ENCODE measurements at places on chromosomes 1 and 21.

DNA sequence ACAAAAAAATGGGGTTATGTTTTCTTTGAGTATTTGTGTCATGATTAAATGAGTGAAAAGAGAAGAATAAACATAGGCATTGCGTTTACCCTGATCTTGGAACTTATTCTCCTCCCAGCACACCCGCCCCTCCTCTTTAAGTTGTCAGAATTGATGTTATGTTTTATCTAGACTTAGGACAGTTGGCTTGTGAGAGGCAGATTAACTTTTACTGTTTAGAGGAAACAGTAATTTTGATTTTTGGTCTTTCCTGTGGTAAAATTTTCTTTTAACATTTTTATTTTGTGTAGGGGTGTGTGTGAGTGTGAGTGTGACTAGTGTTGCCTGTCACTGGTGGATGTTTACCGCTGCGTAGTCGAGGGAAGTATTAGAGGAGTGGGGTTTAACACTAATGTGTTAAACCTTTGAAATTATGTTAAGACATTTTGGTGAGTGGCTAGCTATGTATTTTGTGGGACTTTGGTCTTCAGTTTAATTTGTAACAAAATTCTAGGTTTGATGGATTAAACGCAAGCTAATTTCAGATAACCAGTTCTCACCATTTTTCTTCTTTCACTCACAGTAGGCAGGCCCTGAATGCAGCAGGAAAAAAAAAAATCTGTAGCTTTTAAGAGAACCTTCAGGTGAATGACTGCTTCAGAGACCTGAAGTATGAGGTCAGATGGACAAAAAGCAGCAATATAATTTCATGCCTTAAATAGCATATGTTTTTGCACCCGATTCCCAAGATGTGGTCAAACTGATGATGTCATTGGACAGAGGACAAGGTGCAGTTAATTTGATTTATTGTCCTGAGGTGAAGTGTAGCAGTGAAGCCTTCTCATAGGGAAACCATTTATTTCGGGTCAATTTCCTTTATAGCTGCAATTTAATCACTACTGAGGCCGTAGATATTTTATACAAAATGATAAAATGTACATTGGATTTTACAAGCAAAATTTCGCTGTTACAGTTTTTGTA, 2.7 kb downstream of the POU2F1 start:
- DNase-seq = no peak

GRCh38 chr1:155070721-155071569, 7.4 kb downstream of the EFNA4 start:
- DNase-seq = no peak

- no peak for DNase-seq
These were observed 25.6 kb downstream of the UBIAD1 start for GRCh38 chr1:11298390-11299224.

GRCh38 chr1:43979528-43980254, 681 bp downstream of the B4GALT2 start:
- DNase-seq = no peak

GRCh38 chr1:28282426-28283407, 23.4 kb downstream of the SESN2 start:
- no peak for DNase-seq

DNA sequence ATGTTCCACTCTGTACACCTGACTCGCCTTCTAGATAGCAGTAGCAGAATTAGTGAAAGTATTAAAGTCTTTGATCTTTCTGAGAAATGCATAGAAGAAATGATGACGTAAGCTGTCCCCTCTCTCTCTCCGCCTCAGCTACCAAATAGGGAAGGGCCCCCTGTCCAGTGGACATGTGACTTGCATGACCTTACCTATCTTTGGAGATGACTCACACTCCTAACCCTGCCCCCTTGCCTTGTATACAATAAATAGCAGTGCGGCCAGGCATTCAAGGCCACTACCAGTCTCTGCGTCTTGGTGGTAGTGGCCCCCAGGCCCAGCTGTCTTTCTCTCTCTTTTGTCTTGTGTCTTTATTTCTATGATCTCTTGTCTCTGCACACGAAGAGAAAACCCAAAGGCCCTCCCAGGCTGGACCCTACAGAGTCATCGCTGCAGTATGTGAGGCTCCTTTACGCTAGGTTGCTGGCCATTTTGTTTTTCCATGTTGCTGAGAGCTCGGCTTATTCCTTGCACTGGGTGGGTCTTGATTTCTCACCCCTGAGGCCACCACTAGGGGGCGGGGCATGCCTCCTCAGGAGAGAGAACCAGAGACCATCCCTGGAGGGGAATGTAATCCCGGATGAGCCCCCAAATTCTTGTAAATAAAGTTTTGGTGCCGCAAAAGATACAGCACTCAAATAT, 16.0 kb upstream of the ZBTB8B start:
- DNase-seq = no peak

- no peak for DNase-seq
These were observed 3.1 kb downstream of the PRUNE1 start for GRCh38 chr1:151011154-151011850.

GRCh38 chr21:26840201-26840600, 5.0 kb downstream of the ADAMTS1 start:
- DNase-seq = no peak

DNA sequence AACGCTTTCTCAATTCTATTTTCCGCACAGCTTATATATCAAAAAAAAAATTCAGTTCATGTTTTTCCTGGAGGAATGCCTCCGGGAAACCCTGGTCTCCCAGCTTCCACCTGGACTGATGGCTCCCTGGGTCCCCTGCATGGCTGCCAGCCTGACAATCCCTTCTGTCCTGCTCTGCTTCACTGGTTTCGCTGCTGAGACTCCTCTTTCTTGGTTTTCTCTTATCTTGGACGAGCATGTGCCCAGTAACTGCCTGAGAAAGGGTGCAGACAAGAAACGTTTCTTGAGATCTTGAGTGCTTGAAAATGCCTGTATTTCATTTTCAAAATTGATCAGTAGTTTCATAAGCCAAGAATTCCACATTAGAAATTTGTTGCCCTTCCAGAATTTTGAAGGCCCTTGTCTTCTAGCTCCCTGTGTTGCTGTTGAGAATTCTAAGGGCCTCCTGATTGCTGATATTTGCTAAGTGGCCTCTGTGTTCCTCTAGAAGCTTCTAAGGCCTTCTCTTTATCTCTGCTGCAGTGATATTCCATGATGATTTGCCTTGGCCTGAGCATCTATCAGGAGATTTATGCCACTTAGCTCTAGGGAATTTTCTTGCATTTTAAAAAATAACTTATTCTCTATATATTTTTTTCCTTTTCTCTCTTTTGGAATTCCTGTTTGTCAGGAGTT, 44.7 kb downstream of the ETS2 start:
- no peak for DNase-seq

- DNase-seq = no peak
These were observed 7.0 kb downstream of the CD53 start for GRCh38 chr1:110879758-110880606.

All from Panc1 (cell line).